ENCODE measurements at places on chromosomes 7 and 10.

GRCh38 chr10:132532749-132533560, 4.6 kb upstream of the INPP5A start:
- DNase-seq, result no peak

GRCh38 chr10:132659206-132660091, 121.9 kb downstream of the INPP5A start:
- no peak for DNase-seq

DNA sequence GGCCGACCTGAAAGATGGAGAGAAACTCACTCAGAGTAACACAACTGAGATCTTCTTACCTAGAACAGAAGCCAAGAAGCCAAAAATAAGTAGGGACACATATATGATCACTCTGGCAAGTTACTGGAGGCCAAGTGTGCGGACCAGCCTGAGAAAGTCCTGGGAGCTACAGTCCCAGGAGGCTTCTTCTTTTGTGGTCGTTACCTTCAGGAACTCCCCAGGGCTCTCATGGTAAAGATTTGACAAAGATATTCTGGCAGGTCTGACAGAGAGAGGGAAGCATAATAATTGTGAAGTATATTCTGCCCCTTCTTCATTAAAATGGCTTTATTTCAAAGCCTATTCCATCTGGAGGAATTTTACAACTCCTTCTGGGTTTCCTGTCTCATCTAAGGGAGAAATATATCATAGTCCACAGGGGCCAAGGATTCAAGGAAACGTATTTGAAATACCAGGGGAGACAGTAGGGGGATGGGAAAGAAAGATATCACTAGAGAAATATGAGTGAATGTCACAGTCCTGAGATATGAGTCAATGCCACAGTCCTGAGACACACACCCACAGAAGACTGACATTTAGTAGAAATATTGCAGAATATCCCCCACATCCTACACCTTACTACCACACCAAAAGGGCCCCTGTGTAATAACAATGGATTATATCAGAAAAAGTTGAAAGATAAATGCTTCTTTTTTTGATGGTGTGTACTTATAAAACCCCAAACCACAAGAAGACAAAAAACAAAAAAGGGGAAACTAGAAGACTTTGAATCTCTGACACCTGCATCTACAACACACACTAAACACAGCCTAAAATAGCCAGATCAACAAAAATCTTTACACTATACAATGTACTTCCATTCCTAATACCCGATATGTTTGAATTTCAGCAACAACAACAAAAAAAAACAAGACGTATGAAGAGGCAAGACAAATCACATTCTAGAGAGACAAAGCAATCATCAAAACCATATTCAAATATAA, 594.2 kb upstream of the NRG3 start:
- no peak for DNase-seq

GRCh38 chr7:123126691-123127090, 73.1 kb downstream of the SLC13A1 start:
- DNase-seq, result no peak

GRCh38 chr7:21538936-21539495, 3.8 kb upstream of the DNAH11 start:
- DNase-seq, result no peak

GRCh38 chr7:155698633-155699032, 54.2 kb downstream of the RBM33 start:
- DNase-seq, result no peak

DNA sequence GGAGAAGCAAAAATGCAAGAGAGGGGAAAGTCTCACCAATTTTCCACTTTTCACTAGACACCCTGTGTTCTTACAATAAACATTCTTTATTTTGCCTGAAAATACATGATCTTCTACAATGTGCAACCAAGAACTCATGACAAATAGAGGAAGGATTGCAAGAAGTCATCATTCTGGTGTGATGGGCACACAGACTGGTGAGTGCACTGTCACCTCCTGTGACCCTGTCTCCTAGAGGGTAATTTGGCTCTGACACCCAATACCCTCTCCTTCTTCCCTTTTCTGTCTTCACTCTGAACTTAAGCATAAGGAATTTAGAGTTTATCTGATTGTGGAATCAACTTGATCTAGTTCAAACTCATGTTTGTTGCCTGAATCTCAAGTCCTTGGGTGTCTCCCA, 153.7 kb downstream of the SH2D4B start:
- DNase-seq, result no peak

- no peak for DNase-seq
Measured at GRCh38 chr7:29565982-29566746, 2.5 kb downstream of the PRR15 start.

DNA sequence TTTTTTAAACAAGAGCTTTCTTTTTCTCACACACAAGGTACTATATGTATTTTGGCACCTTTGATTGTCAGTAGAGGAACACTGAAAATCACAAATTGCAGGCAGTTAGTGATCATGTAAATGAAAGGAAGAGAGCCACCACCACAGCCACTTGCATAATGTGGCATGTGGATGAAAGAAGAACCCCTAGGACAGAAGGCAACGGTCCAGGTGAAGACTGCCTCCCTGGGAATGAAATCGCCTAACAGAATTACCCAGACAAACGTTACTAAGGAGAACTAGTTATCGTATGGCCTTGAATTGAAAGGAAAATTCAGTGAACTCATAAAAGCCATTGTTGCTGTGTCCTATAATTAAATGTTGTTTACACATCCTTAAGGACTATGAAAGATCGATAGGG, 41.2 kb upstream of the PTPRZ1 start:
- no peak for DNase-seq

GRCh38 chr10:77575271-77576006, 62.2 kb downstream of the KCNMA1 start:
- no peak for DNase-seq

DNA sequence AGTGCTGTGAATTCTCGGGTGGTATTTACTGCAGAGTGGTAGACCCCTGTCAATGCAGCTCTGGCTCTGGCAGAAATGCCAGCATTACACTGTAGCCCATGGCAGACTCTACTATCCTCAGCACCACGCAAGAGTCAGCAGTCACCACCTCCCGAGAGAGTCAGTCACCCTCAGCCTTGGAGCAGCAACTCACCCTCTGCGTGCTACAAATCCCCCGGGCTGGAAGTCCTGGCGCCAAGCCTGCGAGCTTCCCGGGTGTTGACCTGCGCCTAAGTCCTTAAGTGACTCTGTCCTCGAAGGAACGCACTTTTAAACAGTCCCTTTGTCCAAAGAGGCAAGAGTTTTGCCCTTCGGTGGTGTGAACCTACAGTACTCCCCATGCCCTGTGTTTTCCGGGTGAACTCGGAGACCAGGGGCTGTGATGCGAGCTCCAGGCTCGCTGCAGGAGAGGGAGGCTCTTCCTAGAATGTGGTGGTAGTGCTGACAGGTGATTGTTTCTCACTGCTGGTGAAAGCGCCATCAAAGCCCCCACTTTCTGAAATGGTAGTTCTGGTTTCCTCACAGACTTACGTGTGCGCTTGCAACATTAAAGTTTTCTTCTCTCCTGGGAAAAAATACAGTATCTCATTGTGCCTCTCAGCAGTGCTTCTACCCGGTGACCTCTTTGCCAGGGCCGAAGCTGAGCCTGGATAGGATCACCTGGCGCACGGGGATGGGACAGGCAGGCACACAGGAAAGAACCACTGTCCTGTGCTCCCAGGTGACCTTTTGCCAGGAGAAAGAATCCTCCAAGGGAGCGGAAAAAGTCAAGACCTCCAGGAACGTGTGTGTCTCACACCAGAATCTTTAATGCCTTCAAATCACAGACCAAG, 33.1 kb upstream of the MBL2 start:
- no peak for DNase-seq

DNA sequence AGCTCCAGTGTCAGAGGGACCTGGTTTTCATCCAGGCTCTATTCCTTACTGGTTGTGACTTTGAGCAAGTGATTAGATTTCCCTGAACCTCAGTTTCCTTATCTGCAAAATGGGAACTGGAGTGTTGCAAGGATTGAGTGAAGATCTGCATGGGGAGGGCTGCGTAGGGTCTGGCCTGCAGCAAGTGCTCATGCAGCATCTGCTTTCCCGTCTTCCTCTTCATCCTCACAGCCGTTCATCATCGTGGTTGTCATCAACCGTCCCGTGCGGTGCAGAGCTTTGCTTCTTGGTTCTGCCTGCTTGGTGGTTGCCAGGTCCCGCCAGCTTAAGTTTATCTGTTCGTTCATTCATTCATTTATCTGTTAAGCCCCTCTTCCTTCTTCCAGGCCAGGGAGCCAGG, 135.0 kb downstream of the GRK5 start:
- DNase-seq, result no peak

GRCh38 chr10:62045765-62046521, 144.4 kb downstream of the ARID5B start:
- no peak for DNase-seq

DNA sequence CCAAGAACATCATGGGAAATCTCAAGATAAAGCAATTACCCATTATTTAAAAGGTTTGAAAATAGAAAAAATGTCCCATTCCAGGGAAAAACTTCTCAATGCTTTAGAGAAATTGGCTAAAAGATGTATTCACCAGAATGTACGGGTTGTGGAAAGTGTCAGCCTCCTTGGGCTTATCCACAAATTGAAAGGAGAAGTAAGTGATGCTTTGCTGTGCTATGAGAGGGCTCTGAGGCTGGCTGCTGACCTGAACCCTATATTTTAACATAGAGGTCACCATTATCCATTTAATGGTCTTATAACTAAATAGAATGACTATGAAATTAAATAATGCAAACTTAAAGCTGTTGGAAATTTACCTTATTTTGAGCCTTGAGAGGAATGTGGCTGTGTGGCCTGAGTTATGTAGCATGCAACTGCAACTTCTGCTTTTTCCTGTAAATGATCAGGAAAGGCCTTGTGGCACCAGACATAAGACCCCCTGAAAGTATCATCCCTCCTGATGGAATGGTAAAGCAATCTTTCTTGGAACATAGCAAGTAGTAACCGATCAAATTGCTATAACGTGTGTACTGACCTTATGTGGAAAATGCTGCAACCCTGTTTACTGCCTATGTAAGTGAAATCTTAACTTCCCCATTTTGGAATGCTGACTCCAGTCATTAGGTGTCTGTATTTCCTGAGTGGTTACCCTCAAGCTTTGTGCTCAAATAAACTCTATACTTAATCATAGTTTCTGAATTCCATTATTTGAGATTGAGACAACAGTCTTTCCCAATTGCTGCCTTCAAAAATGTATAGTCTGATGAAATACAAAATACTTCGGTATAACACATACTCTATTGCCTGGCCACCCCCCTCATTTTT, 6.9 kb downstream of the IFIT1B start:
- DNase-seq, result no peak

DNA sequence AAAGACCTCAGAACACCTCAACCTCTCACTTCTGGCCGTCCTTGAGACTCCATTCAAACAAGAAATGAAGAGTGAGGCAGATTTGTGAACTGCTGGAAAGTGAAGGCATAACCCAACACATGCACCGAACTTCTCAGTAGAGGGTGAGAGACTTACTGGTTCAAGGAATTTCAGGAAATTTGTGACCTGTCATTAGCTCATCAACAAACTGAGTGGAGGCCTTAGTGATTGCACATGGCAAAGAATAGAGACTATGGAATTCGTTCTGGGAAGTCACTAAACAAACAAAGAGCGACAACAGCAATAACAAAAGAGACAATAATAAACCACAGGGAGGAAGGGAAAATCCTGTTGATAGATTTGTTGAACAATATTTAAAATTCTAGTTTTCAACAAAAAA, 125.0 kb upstream of the AKR1E2 start:
- no peak for DNase-seq

DNA sequence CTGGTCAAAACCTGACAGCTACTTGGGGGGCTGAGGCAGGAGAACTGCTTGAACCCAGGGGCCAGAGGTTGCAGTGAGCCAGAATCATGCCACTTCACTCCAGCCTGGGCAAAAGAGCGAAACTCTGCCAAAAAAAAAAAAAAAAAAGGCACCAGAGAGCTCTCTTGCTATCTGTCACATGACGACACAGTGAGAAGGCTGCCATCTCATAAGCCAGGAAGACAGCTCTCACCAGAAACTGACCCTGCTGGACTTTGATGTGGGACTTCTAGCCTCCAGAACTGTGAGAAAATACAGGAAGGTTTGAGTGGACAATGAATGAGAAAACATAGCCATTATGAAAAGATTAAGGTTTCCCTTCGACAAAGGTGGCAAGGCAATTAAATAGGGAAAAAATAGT, 51.1 kb upstream of the KCNIP2 start:
- no peak for DNase-seq

DNA sequence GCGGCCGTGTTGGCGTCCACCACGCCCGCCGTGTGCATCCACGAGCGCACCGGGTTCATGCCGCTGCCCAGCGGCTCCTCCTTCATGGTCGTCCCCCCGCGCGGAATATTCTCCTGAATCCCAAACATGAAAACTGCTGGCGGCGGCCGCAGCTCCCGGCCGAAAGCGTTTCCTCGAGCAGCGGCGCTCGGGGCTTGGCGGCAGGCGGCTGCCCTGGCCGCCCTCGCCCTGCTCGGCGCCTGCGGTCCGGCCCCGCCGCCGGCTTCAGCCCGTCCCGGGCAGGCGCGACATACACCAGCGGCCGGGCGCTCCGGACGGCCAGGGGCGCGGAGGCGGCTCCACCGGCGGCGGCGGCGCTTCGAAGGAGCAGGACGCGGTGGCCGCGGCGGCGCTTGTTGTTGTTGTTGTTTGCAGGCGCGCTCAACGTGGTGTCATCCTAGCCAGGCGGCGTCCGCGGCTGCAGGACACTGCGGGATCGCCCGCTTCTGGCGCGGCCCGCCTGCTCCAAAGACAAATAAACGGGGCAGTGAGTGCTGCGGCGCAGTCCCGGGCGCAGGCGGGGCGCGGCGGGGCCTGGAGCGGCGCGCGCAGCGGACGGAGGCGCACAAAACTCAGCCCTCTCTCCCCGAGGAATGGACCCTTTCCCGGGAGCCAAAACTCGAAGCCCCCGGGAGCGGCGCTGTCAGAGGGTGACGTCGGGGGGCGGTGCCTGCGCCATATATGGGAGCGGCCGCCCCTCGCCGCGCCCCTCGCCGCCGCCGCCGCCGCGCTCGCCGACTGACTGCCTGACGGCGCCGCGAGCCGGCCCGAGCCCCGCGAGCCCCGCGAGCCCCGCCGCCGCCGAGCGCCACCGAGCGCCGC, at the start of gene EBF3:
Gene EBF3, minus strand, starts transcription at position 634 of the 861 bp plus-strand sequence. Its CDS starts 506 bp downstream, at position 128.
- DNase-seq, result peak; percentile 39

DNA sequence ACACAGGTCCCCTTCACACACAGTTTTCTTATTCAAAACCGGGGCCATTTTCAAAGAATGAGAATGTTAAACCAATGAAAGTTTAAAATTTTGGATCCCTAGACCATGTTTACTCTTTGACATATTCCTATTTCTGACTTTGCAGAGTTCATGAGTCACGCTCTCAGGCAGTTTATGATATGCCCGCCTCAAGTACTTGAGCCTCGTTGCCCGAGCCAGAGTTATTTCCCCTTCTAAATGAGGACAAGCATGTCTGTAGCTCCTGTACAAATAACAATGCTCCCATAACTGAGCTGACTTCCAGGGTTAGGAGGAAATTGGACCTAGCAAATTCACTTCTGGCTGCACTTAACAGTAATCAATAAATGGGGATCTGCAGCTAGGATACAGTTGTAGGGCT, 87.9 kb upstream of the PDE1C start:
- DNase-seq, result no peak

GRCh38 chr7:22821702-22822485, 755 bp downstream of the TOMM7 start:
- DNase-seq, result peak; percentile 28

GRCh38 chr10:109587366-109587765, 335.9 kb downstream of the XPNPEP1 start:
- DNase-seq, result no peak
